CD8-positive, alpha-beta memory T cell (primary cell): ENCODE measurements at places on chromosomes 7 and 10. TPM values are rescaled to one million over a fixed set of nuclear protein-coding genes. Genes with fewer than 3 reads are reported as not detected.

GRCh38 chr7:131501422-131501821 is 55.0 kb downstream of the PODXL start:
- no peaks in the 10 kb centered on the region for H3K36me3 ChIP-seq
- peaks cover 20% of the 10 kb centered on the region for H3K4me1 ChIP-seq
- H3K27me3 ChIP-seq: no peaks in the 10 kb centered on the region
- H3K4me3 ChIP-seq: no peak overlapping the region
- DNase-seq: peak; percentile 29
- H3K27ac ChIP-seq: no peak overlapping the region

TEX36 gene
- total RNA-seq: not detected

- no peak for DNase-seq
- no peaks in the 10 kb centered on the region for H3K27me3 ChIP-seq
- no peak overlapping the region for H3K27ac ChIP-seq
- no peaks in the 10 kb centered on the region for H3K36me3 ChIP-seq
- H3K4me3 ChIP-seq: no peak overlapping the region
Observed at GRCh38 chr7:11120068-11120664, 146.5 kb downstream of the PHF14 start.

DNA sequence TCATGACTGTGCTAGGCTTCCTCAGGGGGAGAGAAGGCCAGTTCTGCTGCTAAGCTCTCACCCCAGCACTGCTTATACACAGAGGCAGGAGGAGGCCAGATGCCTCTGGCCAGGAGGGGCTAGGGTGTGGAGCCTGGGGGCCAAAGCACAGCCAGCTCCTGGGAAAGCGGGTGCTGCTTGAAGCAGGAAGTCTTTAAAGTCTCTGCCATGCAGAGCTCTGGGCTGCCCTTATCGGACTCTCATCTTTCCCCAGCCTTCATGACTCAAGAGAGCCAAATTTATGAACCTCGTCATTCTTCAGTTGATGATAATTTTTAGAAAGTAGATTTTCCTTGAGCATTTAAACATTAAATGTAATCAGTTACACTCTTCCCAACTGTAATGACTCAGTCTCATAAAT is 11.2 kb upstream of the TSPAN14 start:
- no peak for DNase-seq

DNA sequence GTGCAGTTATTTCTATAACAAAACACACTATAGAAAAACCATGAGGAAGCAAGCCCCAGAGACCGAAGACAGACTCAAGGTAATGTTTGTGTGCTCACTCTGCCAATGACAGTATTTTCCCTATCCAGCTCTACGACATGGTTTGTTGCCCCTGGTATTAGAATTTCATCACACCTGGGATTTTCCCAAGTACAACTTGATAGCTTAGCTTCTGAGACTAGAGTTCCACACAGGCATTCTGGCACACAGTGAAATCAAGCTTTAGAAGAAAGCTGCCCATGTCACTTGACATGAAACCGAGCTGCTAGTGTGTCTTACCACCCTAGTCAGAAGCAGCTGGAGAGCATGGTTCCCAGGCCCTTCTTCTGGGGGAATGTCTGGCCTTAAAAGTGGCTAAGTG is 44.1 kb upstream of the AKR1E2 start:
- no peaks in the 10 kb centered on the region for H3K4me1 ChIP-seq
- H3K36me3 ChIP-seq: no peaks in the 10 kb centered on the region
- no peak for DNase-seq
- H3K27ac ChIP-seq: no peak overlapping the region

CNNM1 gene
- total RNA-seq: 0.16 TPM

GRCh38 chr10:130483691-130484467 is 347.7 kb downstream of the GLRX3 start:
- H3K27me3 ChIP-seq: no peaks in the 10 kb centered on the region
- DNase-seq: no peak
- H3K4me3 ChIP-seq: no peak overlapping the region
- H3K27ac ChIP-seq: no peak overlapping the region

- no peaks in the 10 kb centered on the region for H3K36me3 ChIP-seq
- H3K27me3 ChIP-seq: no peaks in the 10 kb centered on the region
- no peak overlapping the region for H3K27ac ChIP-seq
- no peak for DNase-seq
Observed at GRCh38 chr10:89129911-89130310, 77.2 kb downstream of the CH25H start.

HTR5A gene
- total RNA-seq: not detected

DNA sequence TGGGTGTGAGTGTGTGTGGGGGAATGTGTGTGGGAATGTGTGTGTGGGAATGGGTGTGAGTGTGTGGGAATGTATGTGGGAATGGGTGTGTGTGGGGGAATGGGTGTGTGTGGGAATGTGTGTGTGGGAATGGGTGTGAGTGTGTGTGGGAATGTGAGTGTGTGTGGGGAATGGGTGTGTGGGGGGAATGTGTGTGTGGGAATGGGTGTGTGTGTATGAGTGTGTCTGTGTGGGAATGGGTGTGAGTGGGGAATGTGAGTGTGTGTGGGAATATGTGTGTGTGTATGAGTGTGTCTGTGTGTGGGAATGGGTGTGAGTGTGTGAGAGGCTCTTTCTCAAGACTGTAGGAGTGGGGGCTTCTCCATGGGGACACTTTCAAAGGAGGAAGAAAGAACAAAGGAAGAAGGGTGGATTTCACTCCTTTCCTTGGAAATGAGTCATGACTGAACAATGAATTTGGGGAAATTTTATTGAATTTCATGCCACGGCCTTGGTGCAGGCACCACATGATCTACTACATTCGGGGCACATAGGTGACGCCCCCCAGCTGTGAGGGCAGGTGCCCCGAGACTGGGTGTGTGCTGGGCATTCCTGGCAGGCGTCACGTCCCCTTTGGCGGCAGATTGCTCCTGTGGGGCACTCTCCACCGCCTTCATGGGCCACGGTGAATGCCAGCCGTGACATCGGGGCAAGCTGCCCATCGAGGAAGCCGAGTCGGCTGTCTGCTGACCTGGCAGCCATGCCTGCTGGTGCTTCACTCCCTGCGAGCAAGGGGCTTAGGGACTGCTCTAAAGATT is 88.8 kb upstream of the INSIG1 start:
- DNase-seq: no peak
- peaks cover 22% of the 10 kb centered on the region for H3K4me1 ChIP-seq
- no peaks in the 10 kb centered on the region for H3K27me3 ChIP-seq
- no peaks in the 10 kb centered on the region for H3K36me3 ChIP-seq
- H3K4me3 ChIP-seq: no peak overlapping the region

SEMA3E gene
- total RNA-seq: not detected

CFAP58 gene
- total RNA-seq: 0.07 TPM

- H3K4me1 ChIP-seq: peaks cover 8% of the 10 kb centered on the region
- no peaks in the 10 kb centered on the region for H3K27me3 ChIP-seq
- DNase-seq: no peak
- no peaks in the 10 kb centered on the region for H3K36me3 ChIP-seq
- no peak overlapping the region for H3K4me3 ChIP-seq
Observed at GRCh38 chr10:70362328-70362727, 20.1 kb downstream of the LRRC20 start.

CPN1 gene
- total RNA-seq: not detected

SAP25 gene
- 14.3 TPM for total RNA-seq

GRCh38 chr10:124006526-124006925 is 86.9 kb downstream of the CHST15 start:
- no peaks in the 10 kb centered on the region for H3K36me3 ChIP-seq
- DNase-seq: no peak
- H3K27me3 ChIP-seq: no peaks in the 10 kb centered on the region
- no peaks in the 10 kb centered on the region for H3K4me1 ChIP-seq
- H3K27ac ChIP-seq: no peak overlapping the region

GRCh38 chr10:106450966-106451365 is 713.5 kb downstream of the SORCS1 start:
- no peaks in the 10 kb centered on the region for H3K36me3 ChIP-seq
- H3K27ac ChIP-seq: no peak overlapping the region
- H3K27me3 ChIP-seq: no peaks in the 10 kb centered on the region
- DNase-seq: no peak

AOAH gene
- total RNA-seq: 25.0 TPM

DNA sequence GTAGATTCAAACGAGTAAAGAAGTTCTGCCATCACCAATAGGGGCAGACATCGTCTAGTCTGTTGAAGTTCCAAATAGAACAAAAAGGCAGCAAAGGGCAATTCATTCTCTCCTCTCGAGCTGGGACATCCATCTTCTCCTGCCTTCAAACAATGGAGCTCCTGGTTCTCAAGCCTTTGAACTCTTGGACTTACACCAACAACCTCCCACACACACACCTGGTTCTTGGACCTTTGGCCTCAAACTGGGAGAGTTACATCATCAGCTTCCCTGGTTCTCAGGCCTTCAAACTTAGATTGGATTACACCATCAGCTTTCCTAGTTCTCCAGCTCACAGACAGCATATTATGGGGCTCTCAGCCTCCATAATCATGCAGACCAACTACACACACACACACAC is 9.8 kb upstream of the GIMAP5 start:
- H3K36me3 ChIP-seq: peaks cover 21% of the 10 kb centered on the region
- H3K27ac ChIP-seq: no peak overlapping the region
- H3K4me3 ChIP-seq: no peak overlapping the region
- no peak for DNase-seq

DNA sequence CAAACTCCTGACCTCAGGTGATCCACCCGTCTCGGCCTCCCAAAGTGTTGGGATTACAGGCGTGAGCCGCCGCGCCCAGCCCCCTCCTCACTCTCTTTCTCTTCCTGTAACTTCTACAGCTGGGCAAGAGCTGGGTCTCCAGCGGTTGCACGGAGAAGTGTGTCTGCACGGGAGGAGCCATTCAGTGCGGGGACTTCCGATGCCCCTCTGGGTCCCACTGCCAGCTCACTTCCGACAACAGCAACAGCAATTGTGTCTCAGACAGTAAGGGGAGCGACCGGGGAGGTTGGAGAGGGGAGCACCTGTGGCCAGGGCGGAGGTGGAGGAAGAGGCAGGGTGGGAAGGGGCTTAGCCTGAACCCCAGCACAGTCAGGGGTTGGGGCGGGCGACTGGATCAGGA is 41.4 kb downstream of the EPHB4 start:
- DNase-seq: no peak
- H3K4me1 ChIP-seq: no peaks in the 10 kb centered on the region
- H3K27me3 ChIP-seq: no peaks in the 10 kb centered on the region
- no peak overlapping the region for H3K27ac ChIP-seq

DNA sequence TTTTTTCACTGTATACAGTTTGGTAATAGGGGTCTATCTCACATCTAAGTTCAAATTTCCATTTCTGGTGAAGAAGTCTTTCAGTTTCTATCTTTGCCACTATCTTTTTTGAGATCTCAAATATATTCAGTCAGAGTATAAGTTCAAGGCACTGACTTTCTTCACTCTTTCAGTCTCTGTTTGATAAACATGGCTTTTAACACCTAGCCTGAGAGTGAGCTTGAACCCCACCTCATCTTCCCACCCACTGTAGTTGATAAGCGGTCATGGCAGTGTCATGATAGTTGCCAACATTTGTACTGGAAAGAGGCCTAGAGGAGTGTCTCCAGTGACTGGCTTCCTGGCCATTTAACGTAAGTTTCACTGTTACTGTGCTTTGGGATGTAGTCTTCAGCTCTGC is 41.2 kb upstream of the AGR3 start:
- H3K36me3 ChIP-seq: no peaks in the 10 kb centered on the region
- no peak for DNase-seq
- H3K4me1 ChIP-seq: no peaks in the 10 kb centered on the region
- H3K27ac ChIP-seq: no peak overlapping the region

RAMP3 gene
- total RNA-seq: not detected

MUC3A gene
- total RNA-seq: not detected

- no peak overlapping the region for H3K27ac ChIP-seq
- H3K36me3 ChIP-seq: no peaks in the 10 kb centered on the region
- no peak overlapping the region for H3K4me3 ChIP-seq
Observed at GRCh38 chr10:29540016-29540415, 94.8 kb downstream of the SVIL start.

DNA sequence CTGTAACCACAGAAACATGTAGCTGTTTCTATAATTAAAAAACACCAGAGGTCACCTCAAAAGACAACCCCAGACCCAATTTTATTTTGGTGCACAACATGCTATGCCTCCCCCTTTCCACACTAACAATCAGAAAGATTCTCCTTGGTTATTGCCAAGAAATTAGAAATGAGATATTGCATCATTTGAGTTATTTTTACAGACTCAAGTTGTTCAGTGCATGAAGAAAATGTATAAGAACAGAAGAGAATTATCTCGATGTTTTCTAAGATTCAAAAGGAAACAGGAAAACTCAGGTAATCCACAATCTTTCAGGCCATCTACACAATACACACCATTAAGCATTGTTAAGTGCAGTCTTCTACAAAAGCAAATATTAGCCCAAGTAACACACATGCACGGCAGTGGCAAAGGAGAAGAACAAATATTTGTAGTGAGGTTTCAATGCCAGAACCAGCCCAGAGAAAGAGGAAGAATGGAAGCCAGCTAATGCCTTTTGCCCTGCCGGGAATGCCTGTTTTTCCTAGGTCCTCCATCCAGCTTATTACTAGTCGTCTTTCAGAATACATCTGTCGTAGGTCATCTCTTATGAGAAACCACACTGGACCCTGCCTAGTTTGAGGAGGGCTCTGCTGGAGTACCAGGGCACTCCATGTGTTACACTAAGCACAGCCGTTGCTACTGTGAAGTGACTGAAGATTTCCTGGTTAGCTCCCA is 67.6 kb upstream of the C1GALT1 start:
- DNase-seq: no peak
- no peaks in the 10 kb centered on the region for H3K36me3 ChIP-seq
- H3K4me1 ChIP-seq: no peaks in the 10 kb centered on the region
- no peak overlapping the region for H3K4me3 ChIP-seq
- no peak overlapping the region for H3K27ac ChIP-seq

DNA sequence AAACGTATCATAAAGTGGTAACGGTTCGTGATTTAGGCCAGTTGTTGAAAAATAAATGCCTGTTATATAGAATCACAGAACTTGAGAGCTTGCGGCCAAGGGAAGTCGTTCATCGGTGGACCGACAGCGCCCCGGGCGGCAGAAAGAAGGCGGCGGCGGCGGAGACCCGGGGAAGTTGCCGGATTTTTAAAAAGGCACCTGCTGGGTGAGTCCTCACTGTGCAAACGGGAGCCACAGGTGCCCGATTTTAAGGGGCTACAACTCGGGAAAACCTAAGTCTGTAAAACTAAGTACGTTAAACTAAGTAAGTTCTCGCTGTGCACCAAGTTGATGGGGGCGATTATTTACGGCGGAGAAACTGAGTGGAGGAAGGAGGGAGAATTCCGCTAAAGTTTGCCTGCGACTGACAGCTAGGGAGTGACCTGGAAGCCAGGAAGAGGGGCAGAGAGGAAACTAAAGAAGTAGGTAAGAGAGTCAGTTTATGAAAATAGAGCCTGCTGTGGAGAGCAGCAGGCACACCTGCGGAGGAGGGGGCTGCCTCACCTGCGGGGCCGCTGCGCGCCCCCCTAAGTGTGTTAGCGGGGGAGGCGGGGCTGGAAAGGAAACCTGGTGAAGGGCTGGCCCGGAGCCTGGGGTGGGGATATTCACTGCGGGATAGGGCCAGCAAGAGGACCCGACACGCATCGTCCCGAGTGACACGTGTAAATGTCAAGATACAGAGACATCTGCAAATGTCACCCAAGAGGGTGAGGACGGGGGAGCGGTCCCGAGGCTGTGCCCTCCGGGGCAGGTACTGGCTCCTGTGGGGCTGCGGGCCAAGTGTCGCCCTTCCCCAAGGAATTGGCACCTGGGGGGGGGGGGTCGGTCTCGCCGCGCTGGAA is 996 bp downstream of the ADAM12 start:
- no peaks in the 10 kb centered on the region for H3K36me3 ChIP-seq
- no peak overlapping the region for H3K27ac ChIP-seq
- no peaks in the 10 kb centered on the region for H3K27me3 ChIP-seq

- DNase-seq: no peak
- no peaks in the 10 kb centered on the region for H3K36me3 ChIP-seq
- H3K4me1 ChIP-seq: peaks cover 9% of the 10 kb centered on the region
Observed at GRCh38 chr7:31023877-31024276, 28.2 kb upstream of the ADCYAP1R1 start.
